ENCODE measurements at places on chromosomes 6 and 20.

DNA sequence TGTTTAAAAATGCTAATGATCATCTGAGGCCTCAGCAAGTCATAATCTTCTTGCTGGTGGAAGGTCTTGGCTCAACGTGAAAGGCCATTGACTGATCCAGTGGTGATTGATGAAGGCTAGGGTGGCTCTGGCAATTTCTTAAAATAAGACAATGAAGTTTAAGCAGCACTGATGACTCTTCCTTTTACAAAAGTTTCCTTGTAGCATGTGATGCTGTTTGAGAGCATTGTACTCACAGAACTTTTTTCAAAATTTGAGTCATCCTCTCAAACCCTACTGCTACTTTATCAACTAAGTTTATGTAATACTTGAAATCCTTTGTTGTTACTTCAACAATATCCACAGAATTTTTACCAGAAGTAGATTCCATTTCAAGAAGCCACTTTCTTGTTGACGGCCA, 382.3 kb downstream of the ESR1 start:
- no peak for DNase-seq

DNA sequence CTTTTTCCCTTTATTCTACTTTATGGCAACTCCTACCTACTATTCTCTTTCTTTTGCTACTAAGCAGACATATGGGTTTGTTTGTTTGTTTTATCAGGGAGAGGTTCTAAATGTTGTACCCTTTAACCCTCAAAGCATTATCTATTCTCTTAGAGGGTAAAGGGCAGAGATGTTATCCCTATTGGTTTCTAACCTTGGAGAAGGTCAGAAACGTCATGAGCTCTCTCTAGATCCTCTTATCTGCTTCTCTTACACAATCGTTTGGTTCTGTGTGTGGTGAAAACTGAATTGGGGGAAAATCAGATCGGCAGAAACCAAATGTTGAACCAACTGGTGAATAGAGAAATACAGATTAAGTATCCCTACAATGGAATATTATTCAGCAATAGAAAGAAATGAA, 6.4 kb upstream of the MPC1 start:
- DNase-seq: no peak

- DNase-seq: no peak
These were observed 133.5 kb upstream of the CLDN20 start for GRCh38 chr6:155130161-155130853.

- DNase-seq: no peak
These were observed 32.1 kb upstream of the C20orf144 start for GRCh38 chr20:33629979-33630378.

- DNase-seq: no peak
These were observed 23.9 kb downstream of the THBS2 start for GRCh38 chr6:169229615-169230321.

DNA sequence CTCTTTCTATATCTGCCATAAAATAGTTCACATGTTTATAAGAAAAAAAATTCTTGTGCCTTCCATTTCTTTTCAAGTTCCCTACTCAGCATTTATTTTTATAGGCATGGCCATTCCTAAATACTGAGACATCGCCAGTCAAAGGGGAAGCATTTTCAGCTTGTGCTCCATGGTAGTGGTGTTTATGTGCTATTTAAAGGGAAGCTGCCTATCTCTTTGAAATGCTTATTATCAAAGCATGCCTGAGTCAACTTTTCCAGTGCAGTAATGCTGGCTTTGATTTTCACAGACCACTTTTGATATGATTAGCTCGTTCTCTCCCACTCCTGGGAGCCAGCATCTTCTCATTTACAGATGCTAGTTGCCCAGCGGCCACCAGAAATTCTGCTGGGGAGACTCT, 124.1 kb upstream of the RIN2 start:
- DNase-seq: no peak

DNA sequence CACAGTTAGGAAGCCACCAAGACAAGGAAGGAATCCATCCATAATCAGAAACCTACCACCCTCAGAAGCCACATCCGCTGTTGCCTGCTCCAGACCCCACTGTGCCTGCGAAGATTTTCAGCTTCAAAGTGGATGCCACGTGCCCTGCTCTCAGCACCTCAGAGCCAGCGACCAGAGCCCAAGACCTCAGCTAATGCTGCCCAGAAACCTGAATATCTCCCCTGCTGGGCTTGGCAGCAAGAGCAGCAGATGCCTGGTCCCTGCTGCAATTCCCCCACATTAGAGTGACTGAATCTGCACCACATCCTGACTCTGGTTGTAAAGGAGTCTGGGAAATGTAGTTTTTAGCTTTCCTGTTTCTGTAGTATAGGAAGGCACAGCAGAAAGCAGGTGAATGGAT, 10.7 kb upstream of the ULBP3 start:
- no peak for DNase-seq

GRCh38 chr6:1372690-1373089, 16.7 kb upstream of the FOXF2 start:
- no peak for DNase-seq

DNA sequence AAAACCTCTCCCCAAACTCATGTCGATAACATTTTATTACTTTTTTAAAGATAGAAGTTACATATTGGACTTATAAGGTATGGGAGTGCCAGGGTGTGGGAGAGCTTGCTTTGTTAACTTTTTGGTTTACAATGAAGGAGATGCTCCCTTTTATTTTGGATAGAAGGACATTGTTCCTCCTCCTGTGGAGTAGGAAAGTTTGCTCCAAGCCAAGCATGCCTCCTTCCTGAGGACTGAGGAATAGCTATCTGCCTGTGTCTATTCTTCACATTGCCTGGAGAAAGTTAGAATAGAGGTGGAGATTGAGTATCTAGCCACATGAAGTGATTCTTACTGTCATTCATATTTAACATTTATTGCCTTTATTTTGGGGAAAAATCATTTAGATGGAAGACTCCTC, 71.9 kb downstream of the EYA4 start:
- DNase-seq: no peak

DNA sequence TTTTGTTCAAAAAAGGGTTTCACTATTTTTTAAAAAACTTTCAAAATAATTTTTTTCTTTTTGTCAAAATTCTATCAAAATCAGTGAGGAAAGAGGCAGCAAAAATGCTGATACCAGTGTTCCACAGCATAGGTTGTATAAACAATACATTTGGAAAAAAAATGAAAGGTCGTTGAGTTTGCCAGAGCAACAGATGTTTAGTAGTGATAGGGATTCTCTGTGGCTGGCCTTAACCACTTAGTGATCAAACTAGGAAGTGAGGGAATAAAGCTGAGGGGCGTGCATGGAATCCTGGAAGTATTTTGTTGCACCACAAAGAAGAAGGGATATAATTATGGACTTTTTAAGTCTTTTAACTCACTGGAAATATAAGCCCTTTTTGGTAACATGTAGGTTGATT, 555.3 kb upstream of the CHD6 start:
- DNase-seq: no peak

- DNase-seq: no peak
These were observed 152.5 kb downstream of the MRPL14 start for GRCh38 chr6:43974643-43975230.

GRCh38 chr6:89146718-89147700, 1.2 kb downstream of the PM20D2 start:
- DNase-seq: no peak

DNA sequence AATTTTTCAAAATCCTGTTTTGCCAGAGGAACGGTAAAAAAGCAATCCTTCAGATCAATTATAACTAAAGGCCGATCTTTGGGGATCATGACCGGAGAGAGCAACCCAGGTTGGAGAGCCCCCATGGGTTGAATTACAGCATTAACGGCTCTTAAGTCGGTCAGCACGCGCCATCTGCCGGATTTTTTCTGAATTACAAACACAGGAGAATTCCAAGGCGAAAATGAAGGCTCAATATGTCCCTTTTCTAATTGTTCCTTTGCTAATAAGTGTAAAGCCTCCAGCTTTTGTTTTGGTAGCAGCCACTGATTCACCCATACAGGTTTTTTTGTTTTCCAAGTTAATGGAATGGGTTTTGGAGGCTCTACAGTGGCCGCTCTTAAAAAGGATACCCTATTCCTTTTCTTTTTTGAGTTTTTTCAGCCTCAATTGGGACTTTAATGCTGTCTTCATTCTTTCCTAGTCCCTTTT, 16.9 kb upstream of the PTCRA start:
- DNase-seq: no peak

DNA sequence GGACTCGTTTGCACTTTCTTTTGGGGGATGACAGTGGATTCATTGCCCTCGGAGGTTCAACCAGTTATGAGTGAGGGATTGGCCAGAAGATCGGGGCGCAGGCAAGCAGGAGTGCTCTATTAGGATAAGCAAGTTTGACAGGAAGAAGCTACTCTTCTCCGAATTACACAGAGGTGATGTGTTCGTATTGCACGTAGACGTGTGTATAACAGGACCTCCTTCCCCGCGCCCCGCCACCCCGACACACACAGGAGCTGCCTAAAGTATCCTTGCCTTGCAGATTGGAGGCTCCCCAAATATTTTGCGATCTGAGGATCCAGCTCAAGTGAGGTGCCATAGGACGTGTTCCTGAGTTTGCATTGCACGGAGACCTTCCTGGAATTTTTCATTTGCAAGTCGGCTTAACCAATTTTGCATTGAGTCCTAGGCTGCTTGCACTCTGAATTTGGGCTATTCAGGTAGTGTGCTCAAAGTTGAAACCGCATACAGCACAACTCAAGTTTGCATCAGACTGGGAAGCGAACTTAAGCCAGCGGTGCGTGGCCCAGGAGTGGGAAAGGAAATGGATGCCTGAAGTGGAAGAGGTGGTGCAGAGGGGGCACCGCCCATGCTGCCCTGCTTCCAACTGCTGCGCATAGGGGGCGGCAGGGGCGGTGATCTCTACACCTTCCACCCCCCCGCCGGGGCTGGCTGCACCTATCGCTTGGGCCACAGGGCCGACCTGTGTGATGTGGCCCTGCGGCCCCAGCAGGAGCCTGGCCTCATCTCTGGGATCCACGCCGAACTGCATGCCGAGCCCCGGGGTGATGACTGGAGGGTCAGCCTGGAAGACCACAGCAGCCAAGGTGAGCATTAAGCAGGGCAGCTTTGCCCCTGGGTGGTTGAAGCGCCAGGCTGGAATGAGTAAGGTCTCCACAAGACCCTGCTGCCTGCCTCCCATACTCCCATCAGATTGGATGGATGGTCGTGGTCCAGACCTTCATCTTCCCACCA, 770 bp downstream of the TCF19 start:
- peak; percentile 65 for DNase-seq

DNA sequence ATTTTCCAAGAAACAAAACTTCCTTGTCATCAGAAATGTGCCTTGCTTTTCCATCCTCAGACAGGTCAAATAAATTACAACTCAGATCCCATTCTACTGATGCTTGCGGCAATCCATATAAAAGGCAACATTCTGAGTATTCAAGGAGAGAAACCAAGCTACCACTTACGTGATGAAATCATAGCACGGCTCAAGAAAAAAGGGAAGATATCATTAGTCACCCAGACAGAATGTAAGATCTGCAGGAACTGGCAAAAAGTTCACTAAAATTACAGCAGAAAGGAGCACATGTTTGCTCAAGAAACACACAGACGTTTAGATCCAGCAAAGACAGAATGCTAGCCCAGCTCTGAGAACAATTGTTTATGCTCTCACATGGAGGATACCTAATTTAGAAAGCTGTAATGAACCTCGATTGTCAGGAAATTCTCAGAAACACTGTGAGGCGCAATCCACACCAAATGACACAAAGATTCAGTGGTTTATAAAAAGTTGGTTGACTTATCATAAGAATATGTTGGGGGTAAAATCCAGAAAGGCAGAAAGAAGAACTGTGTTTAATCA, 304.2 kb downstream of the ADGRG6 start:
- DNase-seq: no peak

DNA sequence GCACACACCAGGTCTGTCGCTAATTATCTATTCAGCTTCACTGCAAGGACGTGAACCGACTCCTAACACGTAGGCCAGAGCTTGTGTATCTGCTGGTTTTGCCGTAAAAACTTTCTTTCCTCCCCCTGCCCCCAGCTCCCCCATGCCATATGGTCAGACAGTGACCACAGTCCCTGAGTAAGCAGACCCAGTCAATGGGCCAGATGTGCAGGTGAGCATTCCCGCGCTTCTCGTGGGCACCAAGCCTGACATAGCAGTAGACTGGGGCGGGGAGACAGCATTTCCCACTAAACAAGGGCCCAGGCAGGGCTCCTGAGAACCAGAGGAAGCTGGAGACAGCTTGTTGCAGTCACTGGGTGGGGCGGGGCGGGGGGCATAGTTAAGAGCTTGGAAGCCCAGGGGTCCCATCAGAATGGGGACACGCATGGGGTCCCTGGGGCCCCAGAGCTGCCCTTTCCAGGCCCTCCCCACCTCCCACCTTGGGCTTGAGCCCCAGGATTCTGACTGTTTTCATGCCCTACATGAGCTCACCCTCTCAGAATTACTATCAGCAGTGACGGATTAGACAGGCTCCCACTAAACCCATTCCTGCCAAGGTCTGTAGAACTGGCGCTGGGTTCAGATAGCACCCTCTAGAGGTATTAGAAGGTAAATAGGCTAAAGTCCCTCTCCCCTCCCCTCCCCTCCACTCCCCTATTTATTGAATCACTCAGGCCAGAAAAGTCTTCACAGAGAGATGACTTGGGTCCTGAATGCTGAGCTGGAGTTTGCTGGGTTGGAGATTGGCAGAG, 51.8 kb downstream of the CDH26 start:
- DNase-seq: no peak

DNA sequence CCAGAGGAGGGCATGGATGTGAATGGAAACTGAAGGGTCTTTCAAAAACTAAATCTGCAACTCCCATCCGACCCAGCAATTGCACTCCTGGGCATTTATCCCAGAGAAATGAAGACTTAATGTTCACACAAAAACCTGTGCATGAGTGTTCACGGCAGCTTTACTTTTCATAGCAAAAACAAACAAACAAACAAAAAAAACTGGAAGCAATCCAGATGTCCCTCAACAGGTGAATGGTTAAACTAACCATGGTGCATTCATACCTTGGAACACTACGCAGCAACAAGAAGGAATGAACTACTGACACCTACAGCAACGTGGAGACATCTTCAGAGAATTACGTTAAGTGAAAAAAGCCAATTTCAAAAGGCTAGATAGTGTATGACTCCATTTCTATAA, 32.2 kb downstream of the PMEPA1 start:
- DNase-seq: no peak

DNA sequence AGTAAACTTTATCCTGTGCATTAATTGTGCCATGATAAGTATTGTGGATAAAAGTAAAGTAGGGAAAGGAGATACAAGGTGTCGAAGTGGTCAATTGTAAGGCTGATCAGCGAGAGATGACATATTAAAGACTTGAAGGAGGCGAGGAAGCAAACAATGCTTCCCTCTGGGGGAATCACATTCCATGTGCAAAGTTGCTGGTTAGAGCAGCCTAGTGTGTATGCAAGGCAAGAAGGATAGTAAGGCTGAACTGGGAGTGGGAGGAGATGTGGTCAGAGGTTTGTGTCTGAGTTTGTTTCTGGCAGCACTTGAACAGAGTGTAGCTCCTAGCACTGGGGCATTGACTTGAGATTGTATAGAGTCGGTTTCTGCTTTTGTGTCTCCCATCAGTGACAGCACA, 122.9 kb downstream of the SLC35F1 start:
- no peak for DNase-seq

GRCh38 chr6:35691027-35691824, 2.5 kb upstream of the FKBP5 start:
- no peak for DNase-seq

Measured in 8988T (cell line).